ENCODE measurements at places on chromosomes 5 and 9.

DNA sequence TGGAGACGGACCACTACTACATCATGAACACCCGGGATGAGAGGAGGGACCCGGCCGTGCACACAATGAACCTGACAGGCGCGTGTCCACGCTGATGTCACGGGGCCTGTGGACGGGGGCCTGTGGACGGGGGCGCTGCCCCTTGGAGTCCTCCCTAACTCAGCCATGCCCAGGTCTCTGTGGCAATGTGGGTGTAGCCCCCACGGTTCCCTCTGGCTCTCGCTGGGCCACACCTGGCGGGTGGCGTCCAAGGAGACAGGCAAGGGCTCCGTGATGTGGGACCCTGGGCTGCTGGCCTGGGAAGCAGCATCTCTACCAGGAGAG is 22.1 kb downstream of the PAEP start:
- H3K27ac ChIP-seq: no peak overlapping the region
- no peaks in the 10 kb centered on the region for H3K36me3 ChIP-seq
- H3K4me3 ChIP-seq: no peak overlapping the region
- no peak for DNase-seq

DNA sequence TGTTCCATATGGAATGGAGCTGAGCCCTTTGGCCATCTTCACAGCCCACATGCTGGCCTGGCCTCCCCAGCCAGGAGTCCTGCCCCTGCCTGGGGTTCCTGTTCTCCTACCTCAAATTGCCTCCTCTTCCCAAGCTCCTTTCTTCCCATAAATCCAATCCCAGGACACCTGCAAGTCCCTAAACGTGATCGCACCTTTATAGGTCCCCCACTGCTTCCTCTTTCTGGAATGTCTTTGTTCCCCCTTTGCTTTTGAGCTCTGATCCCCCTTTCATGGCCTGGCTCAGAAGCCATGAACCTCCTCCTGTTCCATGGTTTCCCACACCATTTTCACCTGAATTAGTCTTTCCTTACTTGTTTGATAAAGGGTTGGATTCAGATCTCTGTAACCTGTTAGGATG is 68.5 kb downstream of the TRPC7 start:
- H3K4me3 ChIP-seq: no peak overlapping the region
- DNase-seq: no peak
- H3K27me3 ChIP-seq: no peaks in the 10 kb centered on the region
- no peak overlapping the region for H3K27ac ChIP-seq
- no peaks in the 10 kb centered on the region for H3K36me3 ChIP-seq

DNA sequence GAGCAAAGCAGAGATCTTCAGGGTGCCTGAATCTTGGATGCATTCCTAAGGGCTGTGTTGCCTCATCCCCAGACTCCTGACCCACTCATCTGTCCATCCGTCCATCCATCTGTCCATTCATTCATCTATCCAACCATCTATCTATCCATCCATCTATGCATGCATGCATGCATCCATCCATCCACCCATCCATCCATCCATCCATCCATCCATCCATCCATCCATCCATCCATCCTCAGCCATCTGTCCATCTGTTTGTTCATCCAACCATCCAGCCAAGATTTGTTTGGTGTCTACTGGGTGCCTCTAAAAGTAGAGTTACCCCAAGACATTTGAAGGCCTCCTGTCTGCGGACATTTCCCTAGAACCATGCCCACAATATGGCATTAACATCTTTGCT is 27.7 kb upstream of the BARHL1 start:
- no peaks in the 10 kb centered on the region for H3K27me3 ChIP-seq
- H3K4me1 ChIP-seq: no peaks in the 10 kb centered on the region
- no peak for DNase-seq
- H3K27ac ChIP-seq: no peak overlapping the region
- no peaks in the 10 kb centered on the region for H3K36me3 ChIP-seq

DNA sequence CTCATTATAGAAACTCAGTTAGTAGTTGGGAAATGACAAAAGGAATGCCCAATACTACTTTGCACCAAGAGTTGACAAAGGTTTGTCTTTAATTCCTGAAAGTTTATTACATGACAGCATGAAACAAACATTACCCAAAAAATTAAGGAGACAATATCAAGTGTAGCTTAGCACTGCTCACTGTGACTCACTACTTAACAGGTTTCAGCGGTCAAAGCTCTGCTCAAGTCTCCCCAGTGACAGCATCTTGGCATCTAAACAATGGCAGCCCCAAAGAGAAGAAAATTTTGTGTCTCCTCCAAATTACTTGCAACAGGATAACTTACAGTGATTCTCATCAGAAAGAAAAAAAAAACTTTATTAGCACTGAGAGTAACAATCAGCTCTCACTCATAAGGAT is 1030.2 kb downstream of the EFNA5 start:
- H3K4me1 ChIP-seq: no peaks in the 10 kb centered on the region
- DNase-seq: no peak
- no peaks in the 10 kb centered on the region for H3K36me3 ChIP-seq
- no peaks in the 10 kb centered on the region for H3K27me3 ChIP-seq
- no peak overlapping the region for H3K27ac ChIP-seq
- no peak overlapping the region for H3K4me3 ChIP-seq

GRCh38 chr9:113622600-113623400 is 159.3 kb downstream of the RGS3 start:
- peaks cover 34% of the 10 kb centered on the region for H3K4me1 ChIP-seq
- H3K27ac ChIP-seq: peak overlapping the region; percentile 97
- DNase-seq: peak; percentile 90
- H3K36me3 ChIP-seq: no peaks in the 10 kb centered on the region

DNA sequence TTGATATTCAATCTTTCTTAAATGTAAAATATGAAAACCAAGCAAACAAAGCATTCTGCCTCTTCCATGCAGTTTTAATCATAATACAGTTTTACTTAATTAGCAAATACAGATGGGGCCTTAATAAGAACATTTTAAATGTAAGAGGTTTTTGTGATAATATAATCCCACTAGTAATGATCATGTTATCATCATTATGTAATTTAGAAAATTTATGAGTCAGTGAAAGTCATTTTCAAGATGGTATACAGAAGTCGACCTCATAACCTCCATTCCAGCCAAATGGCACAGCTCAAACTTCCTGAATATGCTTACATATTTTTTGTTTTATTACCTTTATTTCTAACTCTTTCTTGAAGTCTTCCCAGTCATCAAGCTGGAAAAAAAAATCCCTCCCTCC is 102.2 kb upstream of the GNA14 start:
- H3K27ac ChIP-seq: no peak overlapping the region
- H3K27me3 ChIP-seq: no peaks in the 10 kb centered on the region
- DNase-seq: no peak

- H3K4me3 ChIP-seq: no peak within 1 kb of the TSS
- H3K36me3 ChIP-seq: no peaks in the 10 kb centered on the region
- no peak for DNase-seq
- H3K4me1 ChIP-seq: no peaks in the 10 kb centered on the region
These were observed at the start of gene TEX48 for GRCh38 chr9:114681594-114682332. TSS of gene TEX48 (minus strand) at chr9:114682192. CDS start at chr9:114671723, 10,469 bp downstream.

DNA sequence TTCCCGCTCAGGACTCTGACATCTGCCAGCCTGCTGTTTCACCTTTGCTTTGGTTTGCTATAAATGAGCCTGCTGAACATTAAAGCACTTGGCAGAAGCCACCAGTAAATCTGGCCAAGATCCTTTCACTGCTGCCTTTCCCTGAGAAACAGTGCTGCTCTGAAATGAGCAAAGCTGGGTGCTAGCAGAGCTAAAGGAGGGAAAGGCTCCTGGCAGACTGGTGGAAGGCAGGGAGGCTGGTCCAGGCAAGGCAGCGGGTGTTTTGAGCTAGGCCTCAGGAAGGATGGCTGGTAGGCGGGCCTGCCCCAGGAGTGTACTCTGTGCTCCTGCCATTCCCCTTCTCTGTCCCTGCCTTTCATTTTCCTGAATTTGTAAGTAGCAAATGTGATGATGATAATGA is 52.5 kb upstream of the PTGS1 start:
- no peaks in the 10 kb centered on the region for H3K4me1 ChIP-seq
- peaks cover 17% of the 10 kb centered on the region for H3K36me3 ChIP-seq
- no peak overlapping the region for H3K4me3 ChIP-seq
- no peak for DNase-seq
- H3K27ac ChIP-seq: peak overlapping the region; percentile 31
- no peaks in the 10 kb centered on the region for H3K27me3 ChIP-seq

DNA sequence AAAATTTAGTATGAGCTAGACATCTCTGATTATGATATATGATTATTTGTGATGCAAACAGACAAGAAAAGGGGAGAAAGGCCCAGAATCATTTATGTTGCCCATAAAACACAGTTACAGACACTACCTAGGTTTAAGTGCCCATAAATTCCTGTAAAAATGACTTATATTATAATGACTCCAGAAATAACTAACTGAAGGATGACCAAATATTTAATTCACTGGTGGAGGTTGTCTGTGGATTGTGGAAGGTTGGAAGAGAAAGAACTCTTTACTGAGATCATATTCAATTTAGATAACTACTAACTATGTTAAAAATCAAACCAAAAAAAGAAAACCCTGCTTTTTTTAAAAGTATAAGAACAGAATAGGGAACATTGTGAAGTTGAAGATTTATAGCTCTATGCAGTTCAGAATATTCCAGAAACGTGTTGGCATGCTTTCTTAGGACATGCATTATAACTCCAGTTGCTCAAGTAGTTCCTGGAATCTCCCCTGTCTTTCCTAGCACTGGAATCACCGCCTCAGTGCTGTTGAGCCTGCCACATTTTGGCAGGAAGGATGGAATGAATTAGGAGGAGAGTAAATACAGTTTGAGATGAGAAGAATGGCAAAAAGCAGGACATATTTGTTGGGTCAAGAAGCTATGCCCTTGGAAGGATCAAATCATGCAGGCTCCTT is 72.0 kb upstream of the PAPPA start:
- H3K36me3 ChIP-seq: no peaks in the 10 kb centered on the region
- DNase-seq: no peak
- no peak overlapping the region for H3K4me3 ChIP-seq
- H3K27me3 ChIP-seq: no peaks in the 10 kb centered on the region
- no peak overlapping the region for H3K27ac ChIP-seq

GRCh38 chr9:114030364-114030763 is 47.7 kb downstream of the AMBP start:
- no peak overlapping the region for H3K4me3 ChIP-seq
- H3K27me3 ChIP-seq: no peaks in the 10 kb centered on the region
- no peak overlapping the region for H3K27ac ChIP-seq
- DNase-seq: peak; percentile 42

GRCh38 chr5:173775261-173776197 is 112.6 kb upstream of the CPEB4 start:
- no peak for DNase-seq
- H3K4me3 ChIP-seq: no peak overlapping the region
- no peak overlapping the region for H3K27ac ChIP-seq
- no peaks in the 10 kb centered on the region for H3K27me3 ChIP-seq

DNA sequence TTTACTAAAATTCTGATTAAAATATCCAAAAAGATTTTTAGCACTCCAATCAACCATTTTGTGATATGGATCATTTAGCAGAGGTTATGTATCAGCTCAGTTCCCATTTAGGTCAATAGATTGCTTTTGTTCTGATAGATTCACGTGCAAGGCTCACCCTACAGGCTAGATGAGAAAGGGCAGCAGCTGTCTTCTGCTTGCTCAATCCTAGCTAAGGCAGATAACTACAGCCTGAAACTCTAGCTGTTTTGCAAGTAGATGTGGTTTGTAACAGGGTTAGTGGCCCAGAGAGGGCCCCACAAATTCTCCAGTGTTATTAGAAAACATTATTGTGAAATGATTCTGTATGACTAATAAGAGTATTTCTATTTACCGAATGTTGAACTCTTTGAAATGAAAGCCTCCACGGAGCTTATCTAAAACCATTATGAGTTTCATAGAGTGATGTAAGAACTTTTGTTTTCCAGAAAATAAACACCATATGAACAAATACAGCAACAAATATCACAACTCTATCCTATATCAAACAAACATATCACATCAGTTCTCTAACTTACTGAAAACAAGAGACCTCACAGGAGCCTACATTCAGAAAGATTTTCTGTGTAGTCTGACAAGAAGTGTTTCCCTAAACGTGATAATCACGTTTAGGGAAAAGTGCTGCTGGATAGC is 841.9 kb upstream of the ACO1 start:
- no peak overlapping the region for H3K4me3 ChIP-seq
- DNase-seq: no peak
- no peak overlapping the region for H3K27ac ChIP-seq
- H3K27me3 ChIP-seq: no peaks in the 10 kb centered on the region
- H3K36me3 ChIP-seq: no peaks in the 10 kb centered on the region

DNA sequence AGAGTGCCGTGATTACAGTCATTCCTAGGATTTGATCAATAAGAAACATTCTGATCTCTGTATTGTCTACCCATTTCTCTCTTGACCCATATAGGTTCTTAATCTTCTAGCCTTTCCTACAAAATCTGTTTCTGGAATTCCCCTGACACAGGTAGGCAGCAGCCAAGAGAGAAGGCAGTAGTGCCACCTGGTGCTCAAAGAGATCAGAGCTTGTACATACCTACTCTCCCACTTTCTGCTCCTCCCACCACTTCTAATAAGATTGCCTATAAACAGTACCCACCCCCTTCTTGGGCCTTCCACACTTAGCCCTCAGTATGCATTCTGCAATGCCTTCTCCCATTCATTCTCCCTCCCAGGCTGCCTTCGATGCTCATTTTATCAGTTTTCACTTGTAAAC is 117.4 kb upstream of the RORB start:
- H3K27me3 ChIP-seq: no peaks in the 10 kb centered on the region
- no peak overlapping the region for H3K4me3 ChIP-seq
- DNase-seq: no peak
- H3K36me3 ChIP-seq: no peaks in the 10 kb centered on the region
- no peaks in the 10 kb centered on the region for H3K4me1 ChIP-seq

DNA sequence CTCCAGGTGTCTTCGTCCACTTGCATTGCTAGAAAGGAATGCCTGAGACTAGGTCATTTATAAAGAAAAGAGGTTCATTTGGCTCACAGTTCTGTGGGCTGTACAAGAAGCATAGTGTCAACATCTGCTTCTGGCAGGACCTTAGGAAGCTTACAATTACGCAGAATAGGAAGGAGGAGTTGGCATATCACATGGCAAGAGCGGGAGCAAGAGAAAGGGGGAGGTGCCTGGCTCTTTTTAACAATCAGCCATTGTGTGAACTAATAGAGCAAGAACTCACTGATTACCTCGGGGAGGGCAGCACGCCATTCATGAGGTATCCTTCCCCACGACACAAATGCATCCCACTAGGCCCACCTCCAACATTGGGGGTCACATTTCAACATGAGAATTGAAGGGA is 134.4 kb upstream of the EFNA5 start:
- no peak overlapping the region for H3K27ac ChIP-seq
- H3K27me3 ChIP-seq: no peaks in the 10 kb centered on the region
- no peaks in the 10 kb centered on the region for H3K4me1 ChIP-seq
- no peak for DNase-seq
- no peaks in the 10 kb centered on the region for H3K36me3 ChIP-seq

Measured in ascending aorta (tissue), 2 donors.